ENCODE measurements at places on chromosomes 16 and 17.

DNA sequence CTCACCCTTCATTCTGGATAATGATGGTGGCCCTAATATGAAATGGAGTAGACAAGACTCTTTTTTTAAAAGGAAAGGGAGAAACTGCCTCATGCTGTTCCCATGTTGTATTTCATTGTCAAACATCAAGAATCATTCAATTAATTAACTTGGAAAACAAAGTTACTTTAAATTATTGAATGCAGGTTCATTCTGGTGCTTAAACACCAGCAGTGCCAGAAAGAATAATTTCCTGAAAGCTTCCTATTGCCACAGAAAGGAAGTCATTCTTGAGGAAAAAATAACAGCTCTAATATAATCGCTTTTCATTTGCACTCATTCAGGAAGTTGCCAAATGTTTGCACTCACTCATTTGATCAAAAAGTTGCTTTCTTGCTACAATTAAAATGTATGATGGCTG is 497.1 kb upstream of the CDH11 start:
- DNase-seq = no peak

DNA sequence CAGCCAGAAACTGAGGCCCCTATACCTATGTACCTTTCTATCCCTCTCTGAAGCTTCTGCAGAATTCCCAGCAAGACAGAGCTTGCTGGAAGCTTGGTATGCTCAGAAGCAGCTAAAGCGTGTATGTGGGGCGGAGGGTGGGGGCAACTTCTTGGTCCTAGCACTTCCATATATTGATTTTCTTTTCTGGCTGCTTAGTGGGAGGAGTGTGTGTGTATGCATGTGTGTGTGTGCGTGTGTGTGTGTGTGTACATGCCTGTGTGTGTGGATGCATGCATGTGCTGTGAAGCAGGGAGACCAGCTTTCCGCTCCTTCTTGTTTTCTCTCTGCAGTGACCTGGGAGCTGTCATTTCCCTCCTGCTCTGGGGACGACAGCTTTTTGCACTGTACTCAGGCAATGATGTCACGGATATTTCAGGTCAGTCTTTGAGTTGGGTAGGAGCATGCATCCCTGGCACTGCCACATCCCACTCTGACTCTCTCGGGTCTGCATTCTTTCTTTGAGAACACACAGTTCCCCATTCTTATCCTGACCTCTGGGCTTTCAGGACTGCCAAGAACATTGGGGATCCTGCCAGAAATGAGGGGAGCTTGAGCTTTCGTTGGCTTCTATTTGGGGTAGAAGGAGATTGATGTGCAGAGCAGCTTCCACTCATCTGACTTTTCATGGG is 10.7 kb downstream of the HPR start:
- no peak for DNase-seq

GRCh38 chr17:57976594-57976993 is 11.5 kb downstream of the VEZF1 start:
- DNase-seq = no peak

DNA sequence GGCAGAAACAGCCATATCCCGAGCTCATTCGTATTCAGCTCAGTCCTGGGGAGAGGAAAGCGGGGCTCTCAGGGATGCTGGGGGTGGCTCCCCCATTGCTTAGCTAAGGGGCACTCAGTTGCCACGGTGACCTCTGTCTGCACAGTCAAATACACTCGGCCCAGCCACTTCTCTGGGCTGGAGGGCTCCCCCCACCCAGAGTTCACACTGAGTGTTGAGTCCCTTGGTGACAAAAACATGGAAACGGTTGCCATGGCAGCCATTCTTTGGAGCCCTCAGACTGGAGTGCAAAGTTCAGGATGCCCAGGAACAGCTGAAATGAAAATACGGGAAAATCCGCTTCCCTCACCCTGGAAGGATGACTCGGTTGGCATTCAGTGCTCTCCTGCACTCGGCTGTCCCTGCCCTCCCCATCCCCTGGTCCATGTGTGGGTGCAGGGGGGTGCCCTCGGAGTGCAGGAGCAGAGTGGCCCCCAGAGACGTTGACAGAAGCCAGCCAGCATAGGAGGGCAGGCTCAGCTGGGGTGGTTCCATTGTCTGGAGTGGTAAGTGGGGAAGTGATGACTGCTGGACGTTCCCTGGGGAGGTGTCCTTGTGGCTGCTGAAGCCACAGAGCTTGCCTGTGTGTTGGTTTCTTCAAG is 216.5 kb downstream of the NTN1 start:
- no peak for DNase-seq

- DNase-seq = no peak
These were observed 17.6 kb downstream of the MEOX1 start for GRCh38 chr17:43644081-43644480.

All from right forelimb (tissue), 1 donor.